Vein endothelial cell (primary cell): ENCODE measurements at places on chromosomes 2 and 18. TPM values are rescaled to one million over a fixed set of nuclear protein-coding genes. Genes with fewer than 3 reads are reported as not detected.

Gene SEMA4C
- total RNA-seq = 22.6 and 35.3 TPM in 2 replicates

Gene CCDC93
- total RNA-seq = 27.4 and 39.7 TPM in 2 replicates

Gene HOXD12
- not detected in 2 replicates for total RNA-seq

Gene EEF1B2
- total RNA-seq = 517 and 547 TPM in 2 replicates

Gene GKN2
- 0.38 and 0.65 TPM in 2 replicates for total RNA-seq

Gene SS18
- 96.7 and 105 TPM in 2 replicates for total RNA-seq

Gene SAG
- not detected in 2 replicates for total RNA-seq

Gene CLEC4F
- total RNA-seq = not detected in 2 replicates

Gene CASP10
- 45.1 and 56.7 TPM in 2 replicates for total RNA-seq

Gene C1GALT1C1L
- 0.19 and 0.33 TPM in 2 replicates for total RNA-seq

Gene TYMS
- 15.0 and 32.8 TPM in 2 replicates for total RNA-seq

Gene ST6GAL2
- 0.57 and 0.65 TPM in 2 replicates for total RNA-seq
